ENCODE measurements at places on chromosomes 13 and 19.

DNA sequence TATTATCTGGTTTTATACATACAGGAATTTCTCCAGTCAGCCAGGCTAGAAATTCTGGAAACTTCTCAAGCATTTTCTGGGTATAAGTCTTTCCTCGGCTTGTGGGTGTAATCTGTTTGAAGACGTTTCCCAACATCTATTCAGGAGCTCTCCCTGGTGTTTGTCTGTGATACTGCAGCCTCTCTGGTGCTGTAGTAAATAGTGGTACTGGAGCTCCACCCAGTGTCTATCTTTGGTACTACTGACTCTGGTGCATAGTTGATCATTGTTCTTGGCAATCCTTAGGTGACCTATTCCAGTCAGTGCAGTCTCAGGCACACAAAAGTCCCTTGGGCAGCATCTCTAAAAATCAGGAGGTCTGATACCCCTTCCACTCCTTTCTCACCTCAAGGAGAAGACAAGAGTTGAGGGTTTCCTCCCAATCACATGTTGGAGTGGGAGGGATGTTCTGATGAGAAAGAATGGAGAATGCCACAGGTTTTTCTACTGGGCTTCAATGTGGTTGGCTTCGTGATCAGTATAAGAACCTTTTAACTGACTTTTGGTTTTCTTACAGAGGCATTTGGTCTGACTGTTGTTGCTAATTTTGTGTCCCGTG, 115.5 kb downstream of the CYSLTR2 start:
- DNase-seq = peak; percentile 53

GRCh38 chr13:83940742-83941141, 58.5 kb upstream of the SLITRK1 start:
- no peak for DNase-seq

- no peak for DNase-seq
Observed at GRCh38 chr13:24142886-24143285, 17.6 kb upstream of the SPATA13 start.

DNA sequence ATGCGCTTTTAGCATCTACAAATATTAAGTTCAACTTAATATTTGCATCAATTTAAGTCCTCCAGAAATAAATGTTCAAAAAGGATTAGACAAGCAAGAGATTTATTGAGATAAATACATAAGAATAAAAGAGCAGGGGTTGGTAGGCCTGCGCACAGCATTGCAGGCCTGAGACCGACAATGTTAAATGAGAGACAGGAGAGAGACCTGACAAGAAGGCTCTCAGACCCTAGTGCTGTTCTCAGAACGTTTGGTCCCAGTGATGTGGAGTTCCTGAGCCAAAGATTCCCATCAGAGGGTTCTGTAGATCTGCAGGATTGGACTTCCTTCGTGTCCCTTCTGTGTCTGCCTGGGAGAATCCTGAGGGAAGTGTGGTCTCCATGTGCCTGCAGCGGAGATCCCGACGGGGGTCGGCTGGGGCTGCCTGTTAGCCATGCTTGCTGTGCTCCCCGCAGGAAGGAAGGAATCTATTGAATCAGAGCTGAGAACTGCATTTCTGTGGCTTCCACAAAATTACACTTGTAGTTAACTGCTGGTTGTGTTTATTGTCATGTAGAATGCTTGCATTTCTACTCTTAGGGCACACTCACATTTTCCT, 369.9 kb upstream of the SLC10A2 start:
- no peak for DNase-seq

- DNase-seq = no peak
Observed at GRCh38 chr13:102978168-102978567, 88.0 kb downstream of the SLC10A2 start.

- no peak for DNase-seq
Observed at GRCh38 chr13:52847322-52847681, 1.1 kb downstream of the PCDH8 start.

DNA sequence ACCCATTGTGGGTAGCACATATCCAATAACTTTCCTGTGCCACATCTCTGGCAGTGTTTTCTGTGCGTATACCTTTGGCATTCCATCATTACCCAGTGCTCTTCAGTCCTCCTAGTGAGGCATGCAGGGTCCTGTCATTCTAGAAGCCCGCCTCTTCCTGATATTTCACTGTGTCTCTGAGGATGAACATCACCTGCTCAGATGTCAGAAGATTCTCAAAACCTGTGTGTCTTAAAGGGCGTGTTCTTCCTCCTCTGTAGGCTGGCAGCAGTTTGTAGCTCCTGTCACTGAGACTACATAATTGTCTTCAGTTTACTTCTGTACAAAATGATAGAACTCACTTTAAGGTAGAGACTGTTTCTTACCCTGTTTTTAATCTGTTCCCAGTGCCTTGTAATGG, 56.9 kb upstream of the TEX29 start:
- no peak for DNase-seq

DNA sequence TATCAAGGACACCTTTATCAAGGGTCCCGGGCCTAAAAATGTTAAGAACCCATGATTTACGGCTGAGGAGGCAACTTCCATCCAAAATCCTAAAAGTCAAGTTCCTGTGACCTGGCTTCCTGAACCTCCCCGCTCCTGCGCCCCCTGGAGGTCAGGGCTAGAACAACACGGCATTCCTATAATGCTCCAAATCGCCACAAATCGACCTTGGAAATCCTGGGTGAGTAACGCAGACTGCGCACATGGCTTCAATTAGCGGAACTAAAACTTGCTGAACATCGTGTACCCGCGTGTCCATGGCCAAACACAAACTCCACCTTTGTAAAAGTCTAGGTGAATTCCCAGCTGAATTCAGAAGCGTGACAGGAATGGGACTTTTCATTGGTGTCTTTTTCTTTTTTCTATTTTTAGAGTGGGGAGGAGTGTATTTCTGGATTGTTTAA, 4.3 kb upstream of the C5AR1 start:
- peak; percentile 42 for DNase-seq

DNA sequence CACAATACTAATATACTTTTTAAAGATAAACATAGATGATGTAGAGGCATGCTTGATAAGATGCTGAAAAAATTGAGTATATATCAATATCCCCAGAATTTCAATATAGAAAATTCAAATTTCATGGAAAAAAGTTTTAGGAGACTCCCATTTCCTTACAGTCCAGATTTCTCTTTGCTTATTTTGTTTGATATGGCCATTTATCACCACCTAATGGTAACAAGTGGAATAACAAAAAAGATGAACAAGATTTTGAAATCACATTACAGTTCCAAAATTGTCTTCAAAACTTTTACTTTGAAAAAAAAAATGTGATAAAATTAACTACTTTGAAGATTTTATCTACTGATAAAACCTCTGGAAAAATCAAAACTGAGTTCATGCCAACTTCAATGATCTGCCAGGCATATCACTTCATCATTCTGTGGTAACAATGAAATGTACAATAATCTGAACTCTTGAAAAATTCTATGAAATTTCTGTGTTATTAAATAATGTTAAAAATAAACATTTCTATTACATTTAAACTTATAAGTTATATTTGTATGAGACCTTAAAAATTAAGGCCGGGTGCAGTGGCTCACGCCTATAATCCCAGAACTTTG, 17.5 kb downstream of the MIPEP start:
- DNase-seq = no peak

DNA sequence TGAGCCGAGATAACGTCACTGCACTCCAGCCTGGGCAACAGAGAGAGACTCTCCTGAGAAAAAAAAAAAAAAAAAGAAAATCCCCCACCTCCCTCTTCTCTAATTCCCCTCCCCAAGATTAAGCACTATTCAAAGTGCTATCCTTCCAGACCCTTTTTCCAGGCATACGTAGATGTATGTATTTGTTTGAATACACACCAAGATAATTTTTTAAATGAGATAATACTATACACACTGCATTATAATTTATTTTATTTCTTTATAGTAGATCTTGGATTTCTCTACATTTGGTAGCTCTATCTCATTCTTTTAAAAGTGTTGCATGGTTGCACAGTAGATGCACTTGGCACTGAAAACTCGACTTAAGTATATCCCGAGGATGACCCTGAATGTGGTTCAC, 32.5 kb downstream of the CAB39L start:
- DNase-seq = no peak

DNA sequence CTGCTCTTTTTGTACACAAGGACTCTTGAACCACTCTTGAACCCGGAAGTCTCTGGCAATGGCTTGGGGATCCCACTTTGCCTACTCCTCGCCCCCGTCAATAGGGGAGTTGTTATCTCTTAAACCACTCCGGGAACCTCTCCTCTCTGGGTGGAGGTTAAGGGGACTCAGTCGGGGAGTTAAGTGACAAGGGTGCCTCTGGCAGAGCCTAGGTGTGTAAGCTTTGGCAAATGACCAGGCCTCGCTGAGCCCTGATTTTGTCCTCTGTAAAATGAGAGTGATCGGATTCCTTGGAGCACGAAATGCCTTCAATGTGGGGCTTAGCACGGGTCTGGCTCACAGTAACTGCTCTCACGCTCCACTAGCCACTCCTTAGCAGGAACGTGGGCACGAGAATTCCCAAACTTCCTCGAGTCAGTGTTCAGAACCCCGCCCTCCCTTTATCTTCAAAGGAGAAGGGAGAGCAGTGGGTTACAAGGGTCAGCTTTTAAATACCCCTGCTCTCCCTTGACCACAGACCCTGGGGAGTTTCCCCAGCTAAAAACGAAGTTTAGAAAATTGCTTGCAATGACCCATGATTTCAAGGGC, 193.3 kb downstream of the KATNAL1 start:
- DNase-seq = no peak

- no peak for DNase-seq
Observed at GRCh38 chr19:38678891-38679494, 31.5 kb downstream of the ACTN4 start.
